ENCODE measurements at places on chromosomes 13 and 19. TPM values are rescaled to one million over a fixed set of nuclear protein-coding genes. Genes with fewer than 3 reads are reported as not detected.

DNA sequence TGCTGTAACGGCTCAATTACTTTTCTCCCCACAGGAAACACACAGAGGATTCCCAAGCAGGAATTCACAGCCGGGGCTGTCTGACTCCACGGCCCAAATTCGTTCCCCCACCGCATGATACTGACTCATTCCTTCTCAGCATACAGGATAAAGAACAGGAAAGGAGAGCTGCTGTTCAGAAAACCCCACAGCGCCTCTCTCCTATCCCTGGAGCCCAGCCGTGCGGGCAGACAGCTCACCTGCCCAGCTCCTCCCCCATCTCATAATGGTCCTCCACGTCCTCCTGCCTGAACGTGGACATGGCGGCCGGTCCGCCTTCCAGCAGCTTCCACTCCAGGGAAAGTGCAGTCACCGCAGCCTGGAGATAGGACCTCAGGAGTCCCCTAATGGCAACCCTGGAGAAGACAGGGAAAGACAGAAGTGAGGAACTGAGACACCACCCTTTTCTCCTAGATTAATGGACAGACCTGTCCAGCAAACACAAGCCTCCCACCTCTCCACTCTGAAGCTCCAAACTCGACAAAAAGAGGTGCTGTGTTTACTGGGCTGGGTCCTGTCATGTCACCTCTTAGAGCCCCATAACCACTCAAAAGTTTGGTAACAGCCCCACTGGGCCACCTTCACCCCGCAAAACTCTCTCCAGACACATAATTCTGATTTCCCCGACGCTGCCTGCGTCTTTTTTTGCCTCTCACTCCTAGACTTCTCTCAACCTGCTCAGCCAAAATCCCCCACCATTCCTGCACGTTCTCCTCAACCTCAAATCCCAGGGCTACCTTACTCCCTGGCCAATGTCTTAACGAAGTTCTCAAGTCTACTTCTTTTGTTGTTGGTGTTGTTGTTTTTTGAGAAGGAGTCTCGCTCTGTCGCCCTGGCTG, 1.2 kb downstream of the DAPK3 start:
- H3K27me3 ChIP-seq: no peaks in the 10 kb centered on the region
- DNase-seq: no peak
- H3K4me1 ChIP-seq: peaks cover 6% of the 10 kb centered on the region
- H3K27ac ChIP-seq: peak overlapping the region; percentile 99
- no peaks in the 10 kb centered on the region for H3K36me3 ChIP-seq

- H3K27ac ChIP-seq: no peak overlapping the region
- H3K4me1 ChIP-seq: no peaks in the 10 kb centered on the region
- no peaks in the 10 kb centered on the region for H3K27me3 ChIP-seq
Observed at GRCh38 chr19:48458016-48458415, 2.6 kb downstream of the KCNJ14 start.

GRCh38 chr13:49366841-49367240, 77.0 kb downstream of the CAB39L start:
- H3K36me3 ChIP-seq: no peaks in the 10 kb centered on the region
- no peak overlapping the region for H3K27ac ChIP-seq
- H3K4me1 ChIP-seq: no peaks in the 10 kb centered on the region
- no peak overlapping the region for H3K4me3 ChIP-seq
- no peak for DNase-seq
- H3K27me3 ChIP-seq: no peaks in the 10 kb centered on the region

Gene PDE4C
- 1.3 TPM for total RNA-seq

Gene ZNF837
- total RNA-seq: 1.3 TPM

- H3K4me3 ChIP-seq: peak overlapping the region; percentile 62
- H3K27me3 ChIP-seq: no peaks in the 10 kb centered on the region
- no peaks in the 10 kb centered on the region for H3K4me1 ChIP-seq
- peak overlapping the region; percentile 97 for H3K27ac ChIP-seq
- no peak for DNase-seq
Observed at GRCh38 chr19:50204081-50204428, 633 bp downstream of the MYH14 start.

Gene ZNF626
- total RNA-seq: 14.7 TPM

DNA sequence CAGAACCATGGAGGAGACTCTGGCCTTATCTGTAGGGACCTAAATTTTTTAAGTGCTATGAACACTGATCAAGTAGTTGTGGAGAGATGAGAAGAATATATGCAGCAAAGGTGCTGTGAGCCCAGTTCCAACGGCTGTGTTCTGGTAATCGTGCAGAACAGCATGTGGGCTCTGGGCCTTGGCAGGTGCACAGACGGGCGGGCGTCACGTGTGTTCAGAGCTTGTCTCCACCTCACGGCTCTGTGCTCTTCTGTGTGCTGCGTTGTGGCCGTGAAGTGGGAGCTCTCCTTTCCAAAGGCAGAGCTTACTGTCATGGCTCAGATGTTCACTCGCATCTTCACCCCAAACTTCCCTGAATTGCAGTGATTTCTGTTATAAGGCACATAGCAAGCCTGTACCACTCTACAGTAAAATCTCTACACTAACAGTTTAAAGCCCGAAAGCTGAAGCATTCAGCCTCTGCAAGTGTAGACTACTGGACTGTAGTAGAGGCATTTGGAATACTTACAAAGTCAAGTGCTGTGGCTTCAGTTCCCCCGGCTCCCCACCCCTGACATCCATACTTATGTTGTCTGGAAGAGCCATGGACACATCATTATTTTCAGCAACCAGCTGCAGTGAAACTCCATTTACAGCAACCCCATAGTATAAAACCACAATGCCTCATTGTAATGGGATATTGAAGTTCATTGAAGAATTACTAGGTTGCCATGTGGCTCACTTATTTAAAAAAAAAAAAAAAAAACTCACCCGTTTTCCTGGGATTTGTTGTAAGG, 27.5 kb upstream of the TEX29 start:
- no peak overlapping the region for H3K4me3 ChIP-seq
- no peaks in the 10 kb centered on the region for H3K27me3 ChIP-seq
- H3K4me1 ChIP-seq: no peaks in the 10 kb centered on the region
- H3K36me3 ChIP-seq: no peaks in the 10 kb centered on the region
- DNase-seq: no peak
- H3K27ac ChIP-seq: no peak overlapping the region

- H3K27ac ChIP-seq: no peak overlapping the region
- no peak for DNase-seq
- H3K4me3 ChIP-seq: no peak overlapping the region
- H3K4me1 ChIP-seq: peaks cover 26% of the 10 kb centered on the region
Observed at GRCh38 chr19:55677572-55678028, 2.6 kb downstream of the EPN1 start.

DNA sequence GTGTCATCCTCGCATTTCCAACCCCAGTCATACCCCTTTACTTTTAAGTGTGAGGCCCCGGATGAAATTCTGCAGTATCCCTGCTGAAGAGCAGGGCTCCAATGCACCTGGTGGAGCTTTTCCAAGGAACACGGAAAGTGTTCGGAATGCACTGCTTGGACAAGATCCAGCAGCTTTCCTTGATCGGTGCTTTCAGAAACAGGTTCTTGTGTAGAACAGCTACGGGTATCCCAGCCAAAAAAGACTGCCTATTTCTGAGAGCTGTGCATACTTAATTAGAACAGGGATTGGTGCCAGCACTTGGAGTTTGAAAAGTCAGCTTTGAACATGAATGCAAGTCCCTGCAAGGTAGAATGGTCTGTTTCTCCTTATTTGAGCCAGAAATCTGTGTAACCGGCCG, 87.2 kb upstream of the C1QTNF9B start:
- H3K36me3 ChIP-seq: no peaks in the 10 kb centered on the region
- H3K27me3 ChIP-seq: no peaks in the 10 kb centered on the region
- peak overlapping the region; percentile 2 for H3K27ac ChIP-seq
- H3K4me3 ChIP-seq: no peak overlapping the region
- no peaks in the 10 kb centered on the region for H3K4me1 ChIP-seq

Gene SLITRK6
- under 0.01 TPM for total RNA-seq

DNA sequence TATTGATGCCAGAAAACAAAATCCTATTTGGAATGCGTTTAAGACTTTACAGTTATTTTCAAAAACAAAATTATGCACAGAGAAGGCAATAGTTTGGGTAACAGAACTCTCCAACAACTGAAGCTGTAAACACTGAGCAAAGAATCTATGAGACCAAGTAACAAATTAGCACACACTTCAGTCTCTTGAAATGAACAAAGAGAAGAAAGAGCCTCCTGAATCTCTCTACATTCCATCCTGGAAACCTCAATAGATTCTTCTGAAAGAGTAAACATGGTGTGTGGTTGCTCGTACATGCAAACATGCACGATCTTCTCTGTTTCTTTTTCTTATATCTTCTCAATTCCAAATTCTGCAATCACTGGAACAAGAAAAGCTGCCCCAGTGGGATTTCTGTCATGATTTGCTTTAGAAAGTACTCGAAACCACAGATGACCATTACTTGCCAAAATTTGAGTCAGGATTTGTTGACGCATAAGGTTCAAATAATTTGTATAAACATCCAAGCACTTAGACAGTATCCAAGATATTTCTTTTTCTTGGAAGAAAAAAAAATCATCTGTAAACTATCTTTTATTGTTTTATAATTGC, 137.9 kb upstream of the DACH1 start:
- no peak overlapping the region for H3K4me3 ChIP-seq
- no peaks in the 10 kb centered on the region for H3K36me3 ChIP-seq
- no peak for DNase-seq
- H3K27me3 ChIP-seq: no peaks in the 10 kb centered on the region

Gene ZNF418
- total RNA-seq: 5.9 TPM

- peaks cover 9% of the 10 kb centered on the region for H3K4me1 ChIP-seq
- no peaks in the 10 kb centered on the region for H3K36me3 ChIP-seq
- no peak for DNase-seq
- no peaks in the 10 kb centered on the region for H3K27me3 ChIP-seq
- H3K27ac ChIP-seq: peak overlapping the region; percentile 95
Observed at GRCh38 chr13:21175656-21176214, 617 bp downstream of the SKA3 start.

DNA sequence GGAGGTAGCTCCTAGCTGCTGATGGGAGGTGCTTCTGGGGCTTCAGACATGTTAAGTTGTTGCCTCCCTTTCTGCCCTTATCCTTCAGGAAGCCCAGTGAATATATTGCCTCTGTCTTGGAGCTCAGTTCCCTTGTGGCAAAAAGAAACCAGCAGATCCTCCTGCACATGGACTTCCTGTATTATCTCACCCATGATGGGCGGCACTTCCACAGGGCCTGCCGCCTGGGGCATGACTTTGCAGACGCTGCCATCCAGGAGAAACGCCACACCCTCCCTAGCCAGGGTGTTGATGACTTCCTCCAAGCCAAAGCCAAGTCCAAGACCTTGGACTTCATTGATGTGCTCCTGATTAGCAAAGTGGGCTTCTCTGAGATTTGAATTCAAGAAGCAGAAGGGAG, 6.0 kb upstream of the CYP4F12 start:
- no peaks in the 10 kb centered on the region for H3K27me3 ChIP-seq
- H3K27ac ChIP-seq: no peak overlapping the region
- no peak for DNase-seq
- H3K4me3 ChIP-seq: no peak overlapping the region
- no peaks in the 10 kb centered on the region for H3K36me3 ChIP-seq

DNA sequence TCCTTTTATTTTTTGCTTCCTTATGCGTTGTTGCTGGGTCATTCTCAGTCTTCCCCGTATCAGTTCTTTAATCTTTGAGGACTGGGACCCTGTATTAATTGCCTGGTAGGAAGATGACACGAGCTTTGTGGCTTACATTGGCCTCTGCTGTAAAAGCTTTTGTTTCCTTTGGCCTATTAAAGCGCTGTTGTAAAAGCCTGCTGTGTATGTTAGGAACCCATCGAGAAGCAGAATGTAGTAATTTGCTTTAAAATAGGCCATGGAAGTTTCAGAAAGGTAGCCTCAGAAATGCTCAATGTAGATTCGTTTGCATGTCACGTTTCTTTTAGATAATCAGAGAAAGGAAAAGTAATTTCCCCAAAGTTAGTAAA, 257.5 kb upstream of the STARD13 start:
- H3K27me3 ChIP-seq: no peaks in the 10 kb centered on the region
- H3K4me3 ChIP-seq: peak overlapping the region; percentile 69
- no peak for DNase-seq
- H3K27ac ChIP-seq: peak overlapping the region; percentile 96
- no peaks in the 10 kb centered on the region for H3K4me1 ChIP-seq
- no peaks in the 10 kb centered on the region for H3K36me3 ChIP-seq

DNA sequence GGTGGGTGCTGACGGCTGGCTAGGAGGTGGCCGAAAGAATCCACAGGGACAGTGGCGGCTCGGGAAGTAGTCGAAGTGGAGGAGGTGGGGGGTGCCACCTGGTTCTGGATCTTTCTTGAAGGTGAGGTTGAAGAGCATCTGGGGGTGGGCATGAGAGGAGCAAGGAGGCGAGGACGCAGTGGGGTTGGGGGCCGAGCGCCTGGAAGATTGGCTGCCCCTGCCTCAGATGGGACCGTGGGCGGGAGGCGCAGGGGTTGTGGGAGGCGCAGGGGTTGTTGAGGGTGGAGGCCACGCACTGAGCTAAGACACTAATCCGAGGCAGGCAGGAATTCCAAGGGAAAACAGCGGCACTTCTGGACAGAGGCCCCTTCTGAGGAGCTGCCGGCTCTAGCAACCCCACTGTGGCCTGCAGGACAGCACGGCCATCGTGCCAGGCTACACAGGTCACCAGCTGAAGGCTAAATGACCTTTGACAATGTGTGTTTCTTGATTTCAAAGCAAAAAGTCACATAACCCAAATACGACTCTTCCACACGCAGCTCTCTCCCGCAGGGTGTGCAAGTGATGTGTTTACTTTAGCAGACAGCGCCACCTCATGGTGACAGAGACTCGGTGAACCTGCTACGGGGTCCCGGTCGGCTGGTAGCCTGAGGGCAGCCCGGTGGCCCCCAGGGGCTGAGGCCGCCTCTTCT, 44.1 kb upstream of the RANBP3 start:
- no peaks in the 10 kb centered on the region for H3K4me1 ChIP-seq
- H3K4me3 ChIP-seq: no peak overlapping the region
- H3K27ac ChIP-seq: no peak overlapping the region
- peak; percentile 68 for DNase-seq
- H3K27me3 ChIP-seq: no peaks in the 10 kb centered on the region
- H3K36me3 ChIP-seq: no peaks in the 10 kb centered on the region

- H3K27ac ChIP-seq: no peak overlapping the region
- no peak overlapping the region for H3K4me3 ChIP-seq
- no peak for DNase-seq
- H3K36me3 ChIP-seq: no peaks in the 10 kb centered on the region
- no peaks in the 10 kb centered on the region for H3K4me1 ChIP-seq
- no peaks in the 10 kb centered on the region for H3K27me3 ChIP-seq
Observed at GRCh38 chr13:110971486-110971885, 56.6 kb upstream of the ANKRD10 start.

Gene VSIG10L
- 1.8 TPM for total RNA-seq

GRCh38 chr19:35037716-35038622, 3.6 kb upstream of the HPN start:
- no peak for DNase-seq
- H3K27me3 ChIP-seq: no peaks in the 10 kb centered on the region
- no peaks in the 10 kb centered on the region for H3K4me1 ChIP-seq
- H3K4me3 ChIP-seq: no peak overlapping the region

Gene PGLYRP1
- not detected for total RNA-seq

GRCh38 chr19:55581823-55582223, 1.2 kb upstream of the ZNF579 start:
- H3K27me3 ChIP-seq: no peaks in the 10 kb centered on the region
- H3K4me3 ChIP-seq: no peak overlapping the region
- peaks cover 3% of the 10 kb centered on the region for H3K4me1 ChIP-seq
- H3K27ac ChIP-seq: no peak overlapping the region
- H3K36me3 ChIP-seq: peaks cover 13% of the 10 kb centered on the region
- DNase-seq: no peak

GRCh38 chr19:22332924-22333323, 46.7 kb downstream of the ZNF729 start:
- H3K27me3 ChIP-seq: no peaks in the 10 kb centered on the region
- no peaks in the 10 kb centered on the region for H3K36me3 ChIP-seq
- no peaks in the 10 kb centered on the region for H3K4me1 ChIP-seq
- no peak for DNase-seq

Measured in breast epithelium (tissue), 4 donors.